ENCODE measurements at places on chromosomes 12 and 14. TPM values are rescaled to one million over a fixed set of nuclear protein-coding genes. Genes with fewer than 3 reads are reported as not detected.

The FITM1 gene
- 0.56 TPM for polyA plus RNA-seq

DNA sequence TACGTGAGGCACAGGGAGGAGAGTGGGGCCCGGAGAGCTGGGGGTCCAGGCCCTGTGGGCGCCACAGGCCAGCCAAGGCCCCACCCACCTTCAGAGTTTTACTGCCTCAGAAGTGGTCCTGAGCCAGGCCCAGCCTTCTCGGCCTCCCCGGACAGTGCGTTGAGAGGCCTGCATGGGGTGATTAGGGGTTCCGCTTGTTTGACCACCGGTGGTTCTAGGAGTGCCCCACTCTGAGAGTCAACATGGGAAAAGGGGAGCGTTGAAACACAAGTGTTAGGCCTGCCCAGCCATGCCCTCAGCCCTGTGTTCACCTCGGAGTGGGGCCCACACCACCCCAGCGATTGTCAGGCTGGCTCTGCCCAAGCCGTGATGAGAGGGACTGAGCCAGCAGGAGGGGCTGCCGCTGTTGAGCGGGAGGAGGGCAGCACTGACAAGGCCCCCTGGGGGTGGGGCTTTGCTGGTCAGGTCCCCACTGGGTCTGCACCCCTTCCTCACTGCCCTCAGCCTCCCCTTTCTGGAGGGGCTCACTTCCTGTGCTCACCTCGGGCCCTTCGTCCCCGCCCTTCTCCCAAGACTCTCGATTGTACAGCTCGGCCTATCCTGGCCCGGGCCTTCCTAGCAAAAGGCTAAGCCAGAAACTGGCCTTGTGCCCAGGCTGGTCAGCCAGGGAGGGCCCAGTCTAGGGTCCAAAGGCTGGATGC is 4.8 kb downstream of the CKB start:
- peak; percentile 79 for DNase-seq

GRCh38 chr14:103932791-103933490 is 4.7 kb downstream of the TDRD9 start:
- no peak for DNase-seq

DNA sequence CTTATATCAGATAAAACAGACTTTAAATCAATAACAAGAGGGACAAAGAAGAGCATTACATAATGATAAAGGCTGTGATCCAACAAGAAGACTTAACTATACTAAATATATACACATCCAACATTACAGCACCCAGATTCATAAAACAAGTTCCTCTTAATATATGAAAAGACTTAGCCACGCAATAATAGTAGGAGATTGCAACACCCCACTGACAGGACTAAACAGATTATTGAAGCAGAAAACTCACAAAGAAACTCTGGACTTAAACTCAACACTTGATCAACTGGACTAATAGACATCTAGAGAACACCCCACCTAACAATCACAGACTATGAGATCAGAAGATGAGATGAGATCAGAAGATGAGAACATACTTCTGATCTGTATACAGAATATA is 5.7 kb upstream of the CLEC14A start:
- DNase-seq, result no peak

DNA sequence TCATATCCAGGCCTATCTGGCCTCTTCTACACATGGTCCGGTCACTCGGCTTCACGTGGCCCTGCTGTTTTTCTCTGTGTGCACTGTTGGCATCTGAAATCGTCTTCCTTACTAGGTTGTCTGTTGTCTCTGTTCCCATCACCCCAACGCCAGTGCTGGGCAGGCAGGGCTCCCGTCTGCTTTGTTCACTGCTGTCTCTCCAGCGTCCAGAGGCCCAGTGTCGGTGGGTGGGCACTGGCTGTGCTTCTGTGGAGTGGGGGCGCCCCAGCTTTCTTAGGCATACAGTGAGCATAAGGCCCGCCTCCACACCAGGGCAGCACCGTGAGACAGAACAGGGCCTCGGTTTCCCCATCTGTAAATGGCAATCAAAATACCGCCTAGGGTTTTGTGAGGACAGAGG is 153.1 kb downstream of the BCL11B start:
- DNase-seq, result no peak

DNA sequence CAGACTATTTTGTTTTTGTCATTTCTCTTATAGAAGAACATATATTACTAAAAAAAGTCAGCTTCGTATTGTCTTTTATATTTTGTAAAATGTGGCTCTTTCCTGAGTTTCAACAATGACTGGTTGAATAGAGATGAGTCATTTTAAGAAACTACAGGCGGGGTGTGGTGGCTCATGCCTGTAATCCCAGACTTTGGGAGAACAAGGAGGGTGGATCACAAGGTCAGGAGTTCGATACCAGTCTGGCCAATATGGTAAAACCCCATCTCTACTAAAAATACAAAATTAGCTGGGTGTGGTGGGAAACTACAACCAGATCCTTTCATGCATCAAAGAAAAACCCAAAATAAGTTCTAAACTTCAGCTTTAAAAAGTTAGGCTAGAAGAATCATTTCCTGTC is 28.8 kb downstream of the HECTD4 start:
- DNase-seq, result no peak

- DNase-seq, result no peak
These were observed 2.3 kb downstream of the ZNF410 start for GRCh38 chr14:73888971-73889370.

DNA sequence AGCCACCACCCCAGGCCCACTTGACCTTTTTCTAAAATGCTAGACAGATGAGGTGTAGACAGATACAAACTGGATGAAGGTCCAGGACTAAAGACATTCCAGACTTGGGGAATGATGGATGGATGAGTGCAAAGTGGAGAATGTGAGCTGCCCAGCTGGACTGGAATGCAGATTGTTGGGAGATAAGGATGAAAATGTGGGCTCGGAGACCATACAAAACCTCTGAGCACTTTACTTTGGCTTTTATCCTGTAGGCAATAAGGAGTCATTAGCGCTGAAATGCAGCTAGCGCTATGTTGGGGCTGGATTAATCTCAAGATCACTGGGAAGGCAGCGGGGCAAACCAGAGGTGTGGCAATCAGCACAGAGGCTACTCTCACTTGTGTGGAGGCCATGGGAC is 64.7 kb upstream of the GNPNAT1 start:
- DNase-seq, result no peak

DNA sequence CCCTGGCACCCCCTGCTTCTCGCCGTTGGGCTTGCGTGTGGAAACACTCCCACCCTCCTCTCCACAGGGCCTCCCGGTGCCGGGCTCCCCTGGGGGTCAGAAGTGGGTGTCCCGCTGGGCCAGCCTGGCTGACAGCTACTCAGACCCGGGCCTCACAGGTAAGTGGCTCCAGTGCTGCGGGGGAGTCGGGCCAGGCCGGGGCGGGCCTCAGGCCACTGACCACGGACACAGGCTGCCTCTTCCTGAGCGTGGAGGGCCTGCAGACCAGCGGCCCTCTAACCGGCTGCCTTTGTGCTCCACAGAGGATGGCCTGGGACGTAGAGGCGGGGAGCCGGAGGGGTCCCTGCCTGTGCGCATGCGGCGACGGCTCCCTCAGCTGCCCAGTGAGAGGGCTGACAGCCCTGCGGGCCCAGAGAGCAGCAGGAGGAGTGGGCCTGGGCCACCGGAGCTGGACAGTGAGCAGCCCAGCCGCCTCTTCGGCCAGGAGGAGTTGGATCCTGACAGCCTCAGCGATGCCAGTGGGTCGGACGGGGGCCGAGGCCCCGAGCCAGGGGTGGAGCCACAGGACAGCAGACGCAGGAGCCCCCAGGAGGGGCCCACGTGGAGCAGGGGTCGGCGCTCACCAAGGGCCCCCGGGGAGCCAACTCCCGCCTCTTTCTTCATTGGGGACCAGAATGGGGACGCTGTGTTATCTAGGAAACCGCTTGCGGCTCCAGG is 21.1 kb downstream of the CEP170B start:
- DNase-seq, result peak; percentile 41

The LRRC10 gene
- polyA plus RNA-seq, result 0.25 TPM

GRCh38 chr12:28265435-28266042 is 75.3 kb downstream of the CCDC91 start:
- no peak for DNase-seq

DNA sequence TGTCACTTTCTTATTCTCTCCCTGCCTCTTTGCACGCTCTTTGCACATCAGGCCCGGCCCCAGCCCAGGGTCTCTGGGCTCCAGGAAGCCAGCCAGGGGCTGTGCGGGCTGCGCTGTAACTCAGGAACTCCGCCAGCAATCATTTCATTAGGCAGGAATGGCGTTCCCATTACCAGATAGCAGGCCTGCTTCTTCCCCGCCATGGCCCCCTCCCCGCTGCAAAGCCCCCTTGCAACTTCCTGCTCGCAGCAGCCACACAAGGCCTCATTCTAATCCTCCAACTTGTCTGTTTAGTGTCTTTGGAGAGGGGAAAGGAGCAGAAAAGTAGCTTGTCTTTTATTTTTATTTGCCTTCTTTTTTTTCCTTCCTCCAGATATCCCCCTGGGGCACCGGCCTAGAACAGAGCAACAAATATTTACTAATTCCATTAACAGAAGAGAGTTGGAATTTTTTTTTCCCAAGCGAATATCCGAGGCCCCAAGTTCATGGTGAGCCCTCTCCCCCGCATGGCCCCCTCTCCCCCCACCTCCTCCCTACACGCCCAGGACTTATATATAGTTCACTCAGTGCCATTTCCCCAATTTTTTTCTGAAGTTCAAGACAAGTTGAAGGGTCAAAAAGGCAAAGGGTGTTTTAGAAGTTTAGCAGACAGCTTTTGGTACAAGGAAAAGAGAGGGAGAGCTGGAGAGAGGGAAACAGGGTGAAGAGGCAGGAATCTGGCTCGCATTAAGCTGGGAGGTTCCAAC is 329.4 kb upstream of the TBX3 start:
- DNase-seq, result no peak

DNA sequence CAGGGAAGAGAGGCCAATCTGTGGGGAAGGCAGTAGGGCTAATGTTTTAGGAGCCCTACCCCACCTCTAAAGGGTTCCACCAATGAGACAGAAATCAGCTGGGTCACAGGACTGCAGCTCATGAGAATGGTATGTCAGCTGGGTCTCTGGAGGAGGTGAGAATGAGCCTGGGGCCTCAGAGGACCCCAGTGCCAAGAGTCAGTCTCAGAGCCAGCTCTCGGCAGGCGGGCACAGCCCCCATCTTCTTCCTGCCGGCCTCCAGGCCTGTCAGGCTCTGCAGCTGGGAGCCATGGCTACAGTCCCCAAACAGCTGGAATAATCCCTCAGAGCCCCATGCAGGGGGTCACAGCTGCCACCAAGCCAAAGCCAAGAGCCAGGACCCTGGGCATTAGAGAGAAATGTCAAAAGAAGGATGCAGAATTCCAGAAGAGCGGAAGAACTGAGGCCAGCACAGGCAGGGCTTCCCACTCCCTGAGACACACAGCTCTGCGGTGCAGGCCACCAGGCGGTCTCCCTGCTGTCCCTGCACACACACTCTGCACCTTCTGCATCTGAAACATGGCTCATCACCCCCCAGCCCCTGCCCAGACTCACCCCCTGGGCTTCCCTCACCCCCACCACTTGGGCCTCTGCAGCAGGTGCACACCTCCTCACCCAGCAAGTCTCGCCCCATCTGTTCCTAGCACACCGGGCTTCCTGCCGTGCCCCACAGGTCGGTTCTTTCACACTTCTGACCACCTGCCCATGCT is 26.0 kb downstream of the ITPK1 start:
- DNase-seq, result no peak

- DNase-seq, result no peak
These were observed 2.6 kb downstream of the BCL7A start for GRCh38 chr12:122024132-122024785.

The DBX2 gene
- polyA plus RNA-seq, result not detected

- no peak for DNase-seq
These were observed 22.6 kb downstream of the GPHB5 start for GRCh38 chr14:63296060-63296563.

DNA sequence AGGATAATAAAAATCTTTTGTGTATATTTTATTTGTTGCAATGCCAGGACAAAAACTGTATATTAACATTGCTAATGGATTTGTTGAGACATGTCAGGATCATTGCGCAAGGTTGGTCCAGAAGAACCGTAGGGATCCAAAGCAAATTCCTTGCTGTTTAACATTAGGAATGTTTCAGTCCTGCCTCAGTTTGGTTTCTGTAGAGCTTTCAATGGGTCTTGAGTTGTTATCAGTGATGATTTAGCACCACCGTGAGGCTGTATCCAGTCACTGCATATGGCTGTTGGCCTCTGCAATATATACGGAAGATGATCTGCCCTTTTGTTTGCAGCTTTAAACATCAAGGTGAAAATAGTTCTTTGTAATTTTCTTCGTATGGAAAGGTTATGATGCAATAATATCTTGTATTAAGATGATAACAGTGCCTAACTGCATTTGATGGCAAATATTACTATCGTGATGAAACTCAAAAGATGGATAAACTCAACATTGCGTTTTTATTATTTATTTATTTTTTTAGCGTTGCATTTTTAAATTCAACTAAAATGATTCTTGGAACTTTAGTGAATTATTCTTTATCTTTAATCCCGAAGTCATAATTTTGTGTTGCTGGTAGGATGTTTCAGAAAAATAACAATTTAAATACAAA is 231.2 kb downstream of the AKAP6 start:
- DNase-seq, result no peak

- no peak for DNase-seq
These were observed 93.0 kb upstream of the TMPO start for GRCh38 chr12:98422359-98422758.

DNA sequence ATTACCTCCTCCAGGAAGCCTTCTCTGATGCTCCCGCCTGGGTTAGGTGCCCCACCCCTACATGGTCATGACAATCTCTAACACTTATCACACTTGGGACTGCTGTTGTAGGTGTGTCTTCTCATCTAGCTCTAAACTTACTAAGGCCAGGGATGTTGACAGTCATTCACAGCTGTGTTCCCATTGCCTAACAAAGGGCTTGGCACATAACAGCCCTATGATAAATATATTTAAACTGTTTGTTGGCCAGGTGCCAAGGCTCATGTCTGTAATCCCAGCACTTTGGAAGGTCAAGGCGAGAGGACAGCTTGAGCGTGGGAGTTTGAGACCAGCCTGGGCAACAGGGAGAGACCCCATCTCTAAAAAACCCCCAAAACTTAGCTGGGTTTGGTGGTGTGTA is 98.8 kb upstream of the RGS6 start:
- DNase-seq, result no peak

- no peak for DNase-seq
These were observed 446.4 kb downstream of the EGLN3 start for GRCh38 chr14:33504246-33505099.

- DNase-seq, result peak; percentile 87
These were observed 52.1 kb downstream of the DAD1 start for GRCh38 chr14:22536853-22537338.

- DNase-seq, result no peak
These were observed 950.7 kb upstream of the FLRT2 start for GRCh38 chr14:84579292-84579691.

- no peak for DNase-seq
These were observed 32.3 kb upstream of the PTCSC3 start for GRCh38 chr14:36208690-36209278.

The IL31 gene
- polyA plus RNA-seq, result not detected
